ENCODE measurements at places on chromosomes 2 and 18.

DNA sequence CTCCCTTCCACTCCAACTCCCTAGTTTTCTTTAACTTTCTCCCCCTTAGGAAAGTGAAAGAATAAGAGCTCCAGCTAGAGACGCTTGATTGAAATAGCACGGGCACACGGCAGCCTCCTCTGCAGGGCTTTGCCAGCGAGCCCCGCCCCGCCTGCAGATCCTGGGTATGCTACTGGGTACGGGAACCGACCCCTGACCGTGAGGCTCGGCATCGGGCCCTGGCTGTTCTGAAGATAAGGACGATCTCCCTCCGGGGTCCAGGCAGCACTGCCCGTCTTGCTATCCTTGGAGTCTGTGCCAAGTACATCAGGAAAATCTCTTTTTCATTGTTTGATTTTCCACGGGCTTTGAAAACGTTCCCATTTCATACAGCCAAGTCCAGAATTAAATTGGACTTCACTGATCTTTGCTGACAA, 284.5 kb downstream of the MTX2 start:
- no peak for DNase-seq

- DNase-seq, result no peak
These were observed 12.4 kb upstream of the CRYGA start for GRCh38 chr2:208175840-208176153.

DNA sequence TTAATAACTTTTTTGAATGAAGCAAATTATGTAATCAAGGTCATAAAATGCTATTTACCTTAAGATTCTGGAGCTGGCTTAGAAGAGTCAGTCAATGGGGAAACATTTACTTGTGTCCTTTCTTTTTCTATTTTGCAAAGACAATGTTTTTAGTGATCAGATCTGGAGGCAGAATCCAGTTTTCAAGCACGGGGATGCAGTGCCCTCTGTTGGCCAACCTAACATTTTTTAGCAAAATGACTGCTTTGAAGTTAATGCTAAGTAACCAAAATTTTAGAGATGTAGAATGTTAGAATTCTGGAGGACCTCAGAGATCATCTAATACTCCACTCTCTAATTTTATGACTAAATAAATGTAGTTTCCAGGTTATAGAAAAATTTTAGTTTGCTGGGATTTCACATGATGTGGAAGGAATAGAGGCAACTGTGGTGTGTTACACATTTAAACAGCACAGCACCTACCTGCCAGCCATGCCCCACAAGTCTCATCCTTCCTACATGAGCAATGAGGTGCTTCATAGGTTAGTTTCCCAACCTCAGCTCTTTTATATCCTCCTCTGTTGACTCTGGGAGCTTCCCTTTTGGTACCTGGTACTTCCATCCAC, 23.6 kb upstream of the SLC9A4 start:
- DNase-seq, result peak; percentile 66

- DNase-seq, result no peak
These were observed 36.0 kb downstream of the WDFY1 start for GRCh38 chr2:223909001-223909741.

- DNase-seq, result no peak
These were observed 8.7 kb downstream of the CNRIP1 start for GRCh38 chr2:68311033-68311432.

DNA sequence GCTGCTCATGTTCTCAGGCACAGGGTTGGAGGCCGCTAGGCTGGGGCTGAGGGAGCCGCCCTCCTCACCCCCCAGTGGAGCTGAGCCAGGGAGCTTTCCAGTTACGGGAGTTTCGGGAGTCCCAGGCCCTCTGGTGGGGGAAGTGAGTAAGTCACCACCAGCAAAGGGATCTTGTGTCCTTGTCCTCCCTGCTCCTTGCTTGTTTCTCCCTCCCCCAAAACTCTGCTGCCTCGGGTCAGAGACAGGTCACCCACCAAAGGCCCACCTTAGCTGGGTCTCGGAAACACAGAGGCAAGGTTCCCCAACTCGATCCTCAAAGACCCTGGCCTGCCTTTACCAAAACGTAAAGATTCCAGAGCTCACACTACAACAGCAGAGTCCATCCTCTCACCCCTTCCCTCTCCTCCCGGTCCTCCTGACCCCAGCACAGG, 60.5 kb upstream of the POMC start:
- DNase-seq, result peak; percentile 31

GRCh38 chr2:190820416-190820815, 60.2 kb upstream of the GLS start:
- DNase-seq, result no peak

DNA sequence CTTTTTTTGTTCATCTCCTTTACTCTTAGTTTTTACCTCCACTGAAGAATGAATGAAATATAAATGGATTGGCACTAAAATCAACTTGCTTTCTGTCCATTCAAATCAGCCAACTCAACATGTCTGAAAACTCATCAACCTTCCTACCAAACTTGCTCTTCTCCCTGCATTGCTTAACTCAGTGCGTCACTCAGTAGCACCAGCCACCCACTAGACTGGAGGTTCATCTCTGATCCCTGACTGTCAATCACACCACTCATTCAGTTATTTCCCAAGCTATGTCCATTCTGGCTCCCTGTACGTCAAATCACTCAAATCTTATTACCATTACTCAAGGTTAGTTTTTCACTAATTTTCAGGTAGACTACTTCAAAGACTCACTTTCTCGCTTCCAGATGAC, 75.2 kb upstream of the RBMS1 start:
- no peak for DNase-seq

DNA sequence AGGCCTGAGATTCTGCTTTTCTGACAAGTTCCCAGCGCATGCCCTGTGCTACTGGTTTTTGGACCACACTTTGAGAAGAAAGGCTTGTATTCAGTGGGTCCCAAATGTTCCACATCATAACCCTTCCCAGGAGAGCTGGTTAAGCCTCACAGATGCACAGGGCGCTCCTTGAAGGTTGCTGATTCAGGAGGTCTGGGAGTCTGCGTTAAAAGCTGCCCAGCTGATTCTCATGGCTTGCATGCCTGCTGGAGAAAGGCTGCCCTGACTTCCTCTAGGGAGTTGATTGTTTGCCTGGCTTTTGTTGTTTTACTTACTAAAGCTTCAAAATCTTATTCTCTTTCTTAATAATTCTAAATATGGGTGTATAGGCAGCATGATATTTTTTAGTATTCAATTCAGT, 20.7 kb downstream of the CRYGD start:
- no peak for DNase-seq

DNA sequence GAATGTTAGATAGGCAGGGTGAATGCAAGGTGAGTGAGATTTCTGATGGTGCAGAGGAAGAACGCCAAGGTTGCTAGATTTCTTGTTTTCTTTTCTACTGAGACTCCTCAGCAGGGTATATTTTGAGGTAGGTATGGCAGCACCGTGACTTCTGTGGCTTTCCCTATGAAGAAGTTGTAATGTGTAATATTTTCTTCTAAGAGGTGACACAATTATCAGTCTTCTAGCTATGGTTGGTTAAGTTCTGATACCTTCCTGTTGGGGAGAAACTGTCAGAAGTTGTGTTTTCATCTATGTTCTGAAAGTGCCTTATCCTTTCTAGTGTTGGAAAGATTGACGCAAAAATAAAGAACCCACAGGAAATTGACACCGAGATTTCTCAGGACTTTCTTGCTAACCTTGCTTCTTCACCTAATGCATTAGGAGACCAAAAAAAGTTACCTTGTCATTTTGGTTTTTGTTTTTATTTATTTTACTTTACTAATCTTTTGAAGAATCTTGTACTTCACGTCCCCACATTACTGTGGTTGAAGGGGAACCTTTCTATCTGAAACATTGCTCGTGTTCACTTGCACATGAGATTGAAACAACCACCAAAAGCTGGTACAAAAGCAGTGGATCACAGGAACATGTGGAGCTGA, 11.9 kb downstream of the IL18R1 start:
- DNase-seq, result peak; percentile 57

GRCh38 chr2:17558053-17558452, 17.6 kb downstream of the VSNL1 start:
- no peak for DNase-seq

- DNase-seq, result no peak
These were observed 282.1 kb downstream of the ZNF516 start for GRCh38 chr18:76212960-76213359.

DNA sequence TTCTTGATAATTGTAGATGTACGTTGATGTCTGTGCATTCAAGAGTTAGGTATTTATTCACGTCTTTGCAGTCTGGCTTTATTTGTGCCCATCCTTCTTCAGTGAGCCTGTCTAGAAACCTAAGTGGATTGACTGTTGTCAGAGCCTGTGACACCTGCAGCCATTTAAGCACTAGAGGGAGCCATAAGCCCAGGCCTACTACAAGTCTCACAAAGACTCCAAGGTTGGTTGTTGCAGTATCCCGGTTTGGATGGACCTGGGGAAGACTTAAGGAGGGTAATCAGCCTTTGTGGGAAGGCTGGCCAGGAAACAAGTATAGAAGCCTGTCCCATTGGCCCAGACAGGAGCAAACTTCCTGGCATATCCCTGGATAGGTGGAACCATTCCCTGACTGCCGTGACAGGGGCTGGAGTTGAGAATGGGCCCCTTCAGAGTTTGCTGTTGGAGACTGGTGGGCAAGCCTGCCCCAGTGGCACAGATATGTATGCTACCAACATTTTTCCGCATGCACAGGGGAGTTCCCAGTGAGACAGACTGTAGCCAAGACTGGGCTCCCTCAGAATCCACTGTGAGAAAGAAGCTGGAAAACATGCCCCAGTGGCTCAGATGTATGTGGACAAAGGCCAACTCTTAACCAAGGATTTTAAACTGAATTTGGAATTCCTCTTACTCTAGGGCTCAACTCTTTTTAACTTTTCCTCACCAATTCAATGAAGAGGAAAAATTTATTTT, 9.3 kb upstream of the LRRC30 start:
- DNase-seq, result no peak

GRCh38 chr18:25352629-25353005, 651 bp upstream of the ZNF521 start:
- no peak for DNase-seq

DNA sequence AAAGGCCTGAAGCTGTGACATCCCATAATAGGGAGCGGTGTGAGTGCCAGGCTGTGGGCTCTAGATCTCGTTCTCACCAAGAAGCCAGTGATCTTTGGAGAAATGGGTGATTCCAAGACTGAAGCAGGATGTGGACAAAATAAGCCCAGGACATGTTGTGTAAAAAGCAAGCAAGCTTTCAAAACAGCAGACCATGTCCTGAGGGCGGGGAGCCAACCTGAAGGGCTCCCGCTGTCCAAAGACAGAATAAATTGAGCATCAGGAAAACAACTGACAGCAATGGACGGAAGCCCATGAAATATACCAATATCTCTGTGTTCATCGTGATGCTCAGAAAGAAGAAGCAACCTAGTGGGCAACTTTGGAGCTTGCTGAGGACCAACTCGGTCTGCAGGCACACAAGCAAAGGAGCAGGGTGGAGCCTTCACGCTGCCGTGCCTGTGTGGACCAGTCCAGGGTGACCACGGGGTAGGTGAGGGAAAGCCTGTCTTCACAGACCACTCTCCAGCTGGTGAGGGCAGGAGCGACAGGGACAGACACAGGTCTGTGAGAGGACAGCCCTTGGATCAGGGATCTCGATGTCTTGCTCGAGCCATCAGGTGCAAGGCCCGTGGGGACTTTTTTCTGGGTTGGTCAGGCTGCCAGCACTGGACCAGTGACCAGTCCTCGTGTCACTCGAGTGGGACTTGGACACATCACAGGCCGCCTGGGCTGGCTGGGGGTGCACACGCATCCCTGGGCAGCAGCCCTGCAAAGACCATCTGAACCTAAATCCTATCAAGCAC, 21.5 kb downstream of the MTERF4 start:
- DNase-seq, result no peak

DNA sequence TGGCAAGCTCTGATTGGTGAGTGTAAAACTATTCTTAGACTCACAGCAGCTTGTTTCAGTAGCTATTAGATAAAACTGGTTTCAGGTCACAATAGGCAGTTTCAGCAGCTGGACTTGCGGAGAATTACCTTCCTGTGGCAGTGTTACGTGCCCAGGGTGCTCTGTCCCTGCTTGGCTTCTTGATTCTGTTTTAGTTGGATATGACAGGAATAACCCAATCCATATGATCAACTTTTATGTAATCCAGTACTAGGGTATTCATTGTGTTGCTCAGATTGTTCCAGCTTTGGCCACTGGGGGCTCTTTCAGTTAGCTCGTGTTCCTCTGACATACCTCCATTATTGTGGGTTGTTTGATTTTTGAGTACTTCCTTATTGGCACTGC, 43.1 kb downstream of the INPP4A start:
- DNase-seq, result peak; percentile 49

- DNase-seq, result no peak
These were observed 48.9 kb downstream of the COPS8 start for GRCh38 chr2:237134321-237135230.

GRCh38 chr2:173612354-173612753, 257.7 kb downstream of the CDCA7 start:
- DNase-seq, result no peak

- DNase-seq, result no peak
These were observed 194.6 kb downstream of the GLI2 start for GRCh38 chr2:120930236-120930635.

- DNase-seq, result no peak
These were observed 151.9 kb downstream of the CERS6 start for GRCh38 chr2:168607992-168608391.

GRCh38 chr2:111903930-111904439, 5.6 kb downstream of the MERTK start:
- DNase-seq, result no peak

DNA sequence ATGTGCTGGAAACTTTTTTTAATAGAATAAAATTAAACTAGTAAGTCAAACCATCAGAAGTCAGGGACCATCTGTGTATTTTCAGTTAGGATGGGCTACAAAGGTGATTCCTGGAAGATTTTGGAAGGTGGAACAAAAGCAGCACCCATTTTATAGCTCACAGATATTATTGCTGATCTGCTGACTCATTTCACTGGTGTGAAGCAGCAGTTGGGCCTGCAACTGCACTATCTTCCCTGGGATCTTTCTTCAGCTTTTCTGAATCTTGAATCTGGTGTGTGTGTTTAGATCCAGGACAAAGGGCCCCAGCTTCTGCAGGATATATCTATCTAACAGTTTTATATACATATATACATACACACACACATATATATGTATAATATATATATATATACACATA, 35.6 kb upstream of the BCL11A start:
- no peak for DNase-seq

DNA sequence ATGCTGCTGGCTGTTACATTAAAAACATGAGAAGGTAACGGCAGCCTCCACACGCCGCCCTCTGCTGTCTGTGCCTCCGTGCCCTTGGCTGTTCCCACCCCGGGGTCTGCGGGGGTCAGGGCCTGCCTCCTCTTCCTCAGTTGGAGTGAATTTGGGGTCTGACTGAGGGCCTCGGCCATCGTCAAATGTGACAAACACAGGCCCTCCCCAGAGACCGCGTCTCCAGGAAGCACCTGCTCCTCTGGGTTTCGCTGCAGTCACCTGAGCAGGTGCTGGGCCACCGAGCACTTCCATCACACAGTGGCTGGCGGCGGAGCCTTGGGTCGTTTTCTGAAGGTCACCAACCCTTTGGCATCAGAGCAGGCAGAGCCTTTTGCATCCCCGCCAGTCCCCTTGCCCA, 70.9 kb downstream of the NFATC1 start:
- no peak for DNase-seq

Data from CD4-positive, alpha-beta T cell treated with Interleukin-15 for 4 hours (primary cell).